ENCODE measurements at places on chromosomes 1 and 21.

- no peak for DNase-seq
Measured at GRCh38 chr1:150778409-150778808, 12.8 kb upstream of the CTSS start.

DNA sequence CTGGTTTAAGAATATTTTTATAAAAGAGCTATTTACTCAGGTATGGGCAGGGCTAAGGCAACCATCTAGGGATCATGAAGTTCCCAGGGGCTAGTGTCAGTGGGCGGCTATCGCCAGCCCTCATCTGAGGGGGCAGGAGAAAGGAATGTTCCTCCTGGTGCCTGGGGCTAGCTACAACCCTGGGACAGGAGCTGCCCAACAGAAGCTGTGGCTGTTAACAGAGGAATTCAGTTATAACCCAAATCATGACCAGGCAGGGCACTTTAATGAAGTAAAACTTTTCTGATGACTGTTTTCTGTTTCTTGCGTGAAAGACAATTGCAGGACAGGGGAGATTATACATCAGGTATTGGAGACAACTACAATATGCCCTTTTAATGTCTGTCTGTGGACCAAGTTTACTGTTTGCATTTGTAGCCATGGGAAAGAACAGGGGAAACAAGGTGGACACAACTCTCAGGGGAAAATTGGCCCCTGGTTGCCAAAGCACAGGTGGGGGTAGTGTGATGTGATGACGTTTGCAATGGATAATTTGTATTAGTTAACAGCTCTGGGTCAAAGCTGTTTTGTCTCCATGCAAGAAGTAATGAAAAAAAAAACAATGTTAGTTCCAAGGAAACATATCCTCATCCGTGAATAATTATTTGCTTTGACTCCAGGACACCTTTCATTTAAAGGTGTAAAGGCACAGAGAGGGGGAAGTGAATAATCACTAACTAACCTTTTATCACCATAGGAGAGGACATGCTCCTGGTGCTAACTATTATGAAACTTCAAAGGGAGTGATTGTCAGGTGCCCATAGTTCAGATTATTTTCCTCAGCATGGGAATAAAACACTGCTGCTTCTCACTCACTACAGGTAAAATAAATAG is 105.2 kb downstream of the TSEN15 start:
- DNase-seq = no peak

DNA sequence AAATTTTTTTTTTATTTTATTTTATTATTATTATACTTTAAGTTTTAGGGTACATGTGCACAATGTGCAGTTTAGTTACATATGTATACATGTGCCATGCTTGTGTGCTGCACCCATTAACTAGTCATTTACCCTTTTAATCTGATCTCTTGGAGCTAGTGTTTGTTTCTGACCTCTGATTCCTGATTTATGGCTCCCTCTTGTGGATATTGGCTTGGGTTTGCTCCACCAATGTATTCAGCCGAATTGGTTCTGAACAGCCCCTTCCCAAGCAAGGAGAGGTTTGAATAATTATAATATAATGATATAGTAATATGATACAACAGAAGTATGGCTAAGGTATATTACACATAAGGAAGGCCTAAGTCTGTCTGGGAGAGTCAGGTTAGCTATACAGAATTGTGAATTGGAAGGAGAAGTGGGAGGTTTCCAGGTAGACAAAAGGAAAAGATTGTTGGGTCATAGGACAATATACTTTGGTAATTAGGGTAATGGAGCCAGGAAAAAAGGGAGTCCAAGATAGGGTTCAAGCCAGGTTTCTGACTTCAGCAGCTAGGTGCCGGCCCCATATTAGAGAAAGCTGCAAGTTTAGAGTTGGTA is 53.1 kb upstream of the HMCN1 start:
- peak; percentile 58 for DNase-seq

GRCh38 chr1:38508232-38508631 is 351.3 kb downstream of the RRAGC start:
- DNase-seq = no peak

DNA sequence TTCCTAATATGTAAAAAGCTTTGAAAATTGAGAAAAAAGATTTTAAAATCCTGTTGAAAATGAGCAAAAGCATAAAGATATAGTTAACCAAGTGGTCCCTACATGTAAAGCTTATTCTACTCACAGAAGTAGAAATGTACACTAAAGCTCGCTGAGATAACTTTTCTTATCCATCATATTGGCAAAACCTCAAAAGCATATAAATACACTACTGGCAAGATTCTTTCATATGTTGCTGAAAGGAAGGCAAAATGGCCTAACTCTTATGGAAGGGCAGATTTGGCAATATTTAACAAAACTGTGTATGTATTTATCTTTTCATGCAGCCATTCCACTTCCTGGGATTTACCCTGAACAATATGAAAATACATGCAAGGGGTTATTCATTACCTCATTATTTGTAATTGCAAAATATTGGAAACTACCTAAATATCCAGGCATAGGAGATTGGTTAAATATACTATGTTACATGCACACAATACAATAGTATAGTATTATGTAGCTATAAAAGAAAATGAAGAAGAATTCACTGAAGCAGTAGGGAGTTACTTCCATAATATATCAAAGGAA is 43.2 kb upstream of the LYPLAL1 start:
- DNase-seq = no peak

DNA sequence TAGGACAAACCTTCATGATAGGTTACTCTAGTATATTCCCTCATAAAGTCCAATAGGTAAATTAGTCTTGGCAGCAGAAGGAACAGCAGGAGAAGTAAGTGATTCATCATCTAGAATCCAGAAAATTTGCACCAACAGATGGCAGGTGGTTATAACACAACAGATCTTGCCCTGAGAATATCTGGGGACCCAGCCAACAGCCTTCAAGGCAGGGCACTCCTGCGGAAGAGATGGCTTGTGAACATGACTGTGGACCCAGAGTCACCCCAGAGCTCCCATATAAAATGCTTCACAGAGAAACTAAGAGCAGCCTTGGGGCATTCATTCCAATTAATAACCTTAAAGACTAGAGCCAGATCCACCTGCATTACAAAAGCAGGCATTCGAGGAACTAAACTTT is 7.9 kb upstream of the PLA2G2C start:
- DNase-seq = no peak

DNA sequence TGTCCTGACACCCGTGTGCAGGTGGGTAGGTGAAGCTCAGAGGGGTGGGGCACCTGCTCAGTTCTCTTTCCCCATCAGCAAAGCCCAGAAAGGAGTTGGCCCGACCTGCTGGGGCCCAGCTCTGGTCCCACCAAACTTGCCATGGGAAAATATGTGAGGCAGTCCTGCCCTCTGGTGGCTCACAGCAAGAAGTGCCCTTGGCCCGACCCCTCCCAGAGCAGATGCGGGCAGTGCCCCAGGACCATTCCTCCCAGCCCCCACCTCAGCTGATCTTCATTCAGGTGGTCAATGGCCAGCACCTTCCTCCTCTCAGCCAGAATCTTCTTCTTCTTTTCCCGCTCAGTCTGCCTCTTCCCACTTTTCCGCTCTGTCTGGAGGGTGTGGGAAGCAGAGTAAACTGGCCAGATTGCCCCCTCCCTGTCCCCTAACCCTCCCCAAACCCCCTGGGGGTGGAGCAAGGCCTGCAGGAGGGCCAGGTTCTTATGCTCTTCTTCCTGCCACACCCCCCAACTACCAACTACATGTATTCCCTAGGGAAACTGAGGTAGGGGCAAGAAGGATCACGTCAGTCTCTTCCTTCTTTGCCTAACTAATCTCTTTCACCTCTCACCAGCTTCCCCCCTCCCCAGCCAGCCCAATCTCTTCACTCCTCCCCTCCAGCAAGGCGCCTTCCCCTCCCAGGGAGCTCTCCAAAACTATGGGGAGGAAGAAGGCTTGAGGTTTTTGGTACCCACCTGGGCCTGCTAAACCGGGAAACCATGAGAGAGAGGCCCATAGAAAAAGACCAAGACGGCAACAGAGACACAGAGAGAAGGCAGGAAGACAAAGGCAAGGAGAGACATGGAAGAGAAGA is 15.6 kb downstream of the TNNT2 start:
- peak; percentile 50 for DNase-seq

DNA sequence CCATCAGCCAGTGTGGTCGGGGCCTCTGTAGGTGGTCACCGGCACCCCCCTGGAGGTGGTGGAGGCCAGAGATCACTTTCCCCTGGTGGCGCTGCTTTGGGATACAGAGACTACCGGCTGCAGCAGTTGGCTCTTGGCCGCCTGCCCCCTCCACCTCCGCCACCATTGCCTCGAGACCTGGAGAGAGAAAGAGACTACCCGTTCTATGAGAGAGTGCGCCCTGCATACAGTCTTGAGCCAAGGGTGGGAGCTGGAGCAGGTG is 961 bp downstream of the RBM15 start:
- DNase-seq = no peak

- DNase-seq = no peak
Measured at GRCh38 chr1:84988588-84988987, 8.3 kb downstream of the MCOLN2 start.

GRCh38 chr21:44828362-44829056 is 10.6 kb upstream of the SUMO3 start:
- no peak for DNase-seq

DNA sequence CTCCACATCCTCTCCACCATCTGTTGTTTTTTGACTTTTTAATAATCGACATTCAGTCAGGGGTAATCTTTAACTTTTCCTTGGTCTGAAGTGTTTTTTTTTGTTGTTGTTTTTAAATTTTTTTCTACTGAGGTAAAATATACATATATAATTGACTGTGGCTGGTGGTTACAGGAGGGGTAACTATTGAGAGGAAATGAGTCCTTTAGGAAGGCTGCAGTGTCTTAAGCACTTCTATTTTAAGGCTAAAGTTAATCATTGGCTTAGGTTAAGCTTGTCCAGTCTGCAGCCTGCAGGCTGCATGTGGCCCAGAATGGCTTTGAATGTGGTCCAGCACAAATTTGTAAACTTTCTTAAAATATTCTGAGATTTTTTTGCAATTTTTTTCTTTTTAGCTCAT is 172.5 kb downstream of the CTH start:
- no peak for DNase-seq

DNA sequence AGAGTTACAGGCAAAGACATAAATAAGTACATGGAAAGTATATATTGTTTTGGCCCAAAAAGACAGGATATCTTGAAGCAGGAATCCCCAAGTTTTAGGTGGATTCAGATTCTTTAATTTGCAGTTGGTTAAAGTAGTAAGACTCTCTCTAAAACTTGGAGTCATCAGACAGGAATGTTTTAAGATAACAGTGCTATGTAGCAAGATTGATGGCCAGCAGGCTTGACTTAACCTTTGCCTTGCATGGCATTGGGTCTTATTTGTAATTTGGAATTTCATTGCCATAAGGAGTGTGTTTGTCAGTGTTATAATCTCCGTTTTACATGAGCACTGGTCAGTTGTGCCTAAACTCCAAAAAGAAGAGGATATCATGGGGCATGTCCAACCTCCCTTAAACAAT is 727.6 kb upstream of the CHRM3 start:
- peak; percentile 65 for DNase-seq

- DNase-seq = peak; percentile 85
Measured at GRCh38 chr1:54249819-54250435, 50.0 kb downstream of the MRPL37 start.

DNA sequence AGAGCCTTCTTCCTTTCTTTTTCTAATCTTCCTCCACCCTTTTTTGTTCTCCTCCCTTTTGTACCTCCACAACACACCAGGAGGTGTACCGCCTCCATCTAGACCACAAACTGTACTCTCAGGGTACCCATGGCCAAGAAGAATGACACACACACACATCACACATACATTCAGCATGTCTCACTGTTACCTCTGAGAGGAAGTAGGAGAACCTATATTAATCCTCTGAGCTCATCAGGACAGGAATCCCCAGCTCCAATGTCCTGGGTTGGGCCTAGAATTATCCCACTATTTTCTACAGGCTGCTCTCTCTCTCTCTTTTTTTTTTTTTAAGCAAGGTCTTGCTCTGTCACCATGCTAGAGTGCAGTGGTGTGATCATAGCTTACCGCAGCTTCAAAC is 36.7 kb downstream of the ATP2B4 start:
- peak; percentile 93 for DNase-seq

GRCh38 chr1:63827411-63828321 is 53.8 kb downstream of the ROR1 start:
- peak; percentile 79 for DNase-seq

- DNase-seq = peak; percentile 58
Measured at GRCh38 chr1:19651141-19651737, 7.1 kb downstream of the NBL1 start.

DNA sequence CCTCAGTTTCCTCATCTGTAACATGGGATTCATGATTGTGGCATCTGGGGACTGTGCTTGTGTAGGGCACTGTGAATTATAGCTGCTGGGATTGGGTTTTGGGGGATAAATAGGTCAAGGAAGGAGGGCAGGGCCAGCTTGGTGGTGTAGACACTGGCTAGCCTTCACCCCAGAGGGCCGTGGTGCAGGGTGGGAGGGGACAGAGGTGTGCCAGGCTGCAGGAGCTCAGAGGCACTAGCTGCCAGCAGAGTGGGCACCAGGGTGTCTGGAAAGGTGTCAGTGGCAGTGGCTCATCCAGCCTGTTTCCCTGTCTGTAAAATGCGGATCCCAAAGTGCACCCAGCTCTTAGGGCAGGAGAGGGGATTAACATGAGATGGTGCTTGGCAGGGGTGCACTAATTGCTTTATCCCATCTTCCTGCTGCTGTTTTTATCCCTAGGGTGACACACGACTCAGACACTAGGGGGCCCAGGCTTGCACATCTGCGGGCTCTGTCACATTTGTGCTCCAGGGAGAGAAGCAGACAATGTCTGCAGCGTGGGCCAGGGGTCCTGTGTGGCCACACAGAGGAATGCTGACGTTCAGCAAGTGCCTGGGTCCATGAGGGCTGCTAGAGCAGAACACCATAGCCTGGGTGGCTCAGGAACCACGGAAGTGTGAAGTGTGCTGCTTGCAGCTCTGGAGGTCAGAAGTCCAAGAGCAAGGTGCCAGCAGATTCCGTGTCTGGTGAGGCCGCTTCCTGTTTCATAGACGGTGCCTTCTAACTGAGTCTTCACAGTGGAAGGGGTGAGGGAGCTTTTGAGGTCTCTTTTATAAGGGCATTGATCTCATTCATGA is 19.3 kb downstream of the OBSCN start:
- peak; percentile 17 for DNase-seq

GRCh38 chr21:31117128-31117916 is 79.0 kb upstream of the KRTAP19-8 start:
- peak; percentile 92 for DNase-seq

GRCh38 chr1:63523738-63524137 is 413 bp downstream of the EFCAB7 start:
- peak; percentile 6 for DNase-seq

DNA sequence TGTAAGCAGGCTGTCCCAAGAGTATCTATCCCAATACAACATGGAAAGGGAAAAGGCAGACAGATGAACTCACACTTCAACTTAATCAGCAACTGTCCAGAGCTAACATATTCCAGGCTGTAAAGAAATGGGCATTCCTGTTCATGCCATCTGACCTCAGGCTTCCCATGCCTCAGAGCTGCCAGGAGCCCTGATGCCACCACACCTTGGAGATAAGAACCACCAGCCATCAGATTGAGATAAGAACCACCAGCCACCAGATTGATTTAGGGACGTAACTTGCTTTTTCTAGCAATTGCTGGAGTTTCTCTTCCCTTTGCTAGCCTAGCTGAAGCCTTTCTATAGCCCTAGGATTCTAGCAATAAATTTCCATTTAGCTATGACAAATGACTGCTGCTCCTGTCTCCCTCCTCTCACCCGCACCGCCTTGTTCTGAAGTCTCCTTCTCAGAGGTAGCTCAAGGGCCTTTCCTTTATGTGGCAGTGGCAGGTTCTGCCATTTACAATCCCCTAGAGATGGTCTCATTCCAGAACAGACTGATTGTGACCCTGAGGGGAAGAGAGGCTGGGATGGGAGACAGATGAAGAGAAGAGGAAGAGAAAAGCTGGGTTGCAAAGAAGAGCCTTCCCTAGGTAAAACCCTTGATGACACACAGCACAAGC is 88.0 kb upstream of the CTTNBP2NL start:
- DNase-seq = no peak

GRCh38 chr1:31507676-31508530 is 68.4 kb upstream of the TINAGL1 start:
- no peak for DNase-seq

Measured in fibroblast of skin of scalp (primary cell).